NCI-H187 (cell line): ENCODE measurements at places on chromosomes 1 and 21.

- no peak for DNase-seq
Observed at GRCh38 chr1:226201029-226201593, 14.6 kb upstream of the ACBD3 start.

- DNase-seq: peak; percentile 63
Observed at GRCh38 chr1:244231572-244232315, 180.7 kb downstream of the ZBTB18 start.

DNA sequence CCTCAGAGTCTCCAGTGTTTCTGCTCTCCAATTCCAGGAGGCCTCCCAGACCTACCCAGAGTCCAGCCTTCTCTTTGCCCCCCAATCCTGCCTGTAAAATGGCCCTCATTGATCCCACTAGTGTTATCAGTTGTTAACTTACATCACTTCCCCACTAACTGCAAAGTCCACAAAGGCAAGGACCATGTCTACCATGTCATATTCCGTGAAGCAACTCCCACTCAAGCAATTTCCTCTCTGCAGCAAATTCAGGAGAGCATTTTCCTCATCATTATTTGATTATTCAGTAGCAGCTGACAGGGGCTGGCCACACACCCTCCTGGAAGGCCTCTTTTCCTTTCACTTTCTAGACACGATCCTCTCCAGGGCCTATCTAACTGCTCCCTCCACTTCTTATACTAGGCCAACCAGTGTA, 153.5 kb downstream of the RERE start:
- DNase-seq: no peak

DNA sequence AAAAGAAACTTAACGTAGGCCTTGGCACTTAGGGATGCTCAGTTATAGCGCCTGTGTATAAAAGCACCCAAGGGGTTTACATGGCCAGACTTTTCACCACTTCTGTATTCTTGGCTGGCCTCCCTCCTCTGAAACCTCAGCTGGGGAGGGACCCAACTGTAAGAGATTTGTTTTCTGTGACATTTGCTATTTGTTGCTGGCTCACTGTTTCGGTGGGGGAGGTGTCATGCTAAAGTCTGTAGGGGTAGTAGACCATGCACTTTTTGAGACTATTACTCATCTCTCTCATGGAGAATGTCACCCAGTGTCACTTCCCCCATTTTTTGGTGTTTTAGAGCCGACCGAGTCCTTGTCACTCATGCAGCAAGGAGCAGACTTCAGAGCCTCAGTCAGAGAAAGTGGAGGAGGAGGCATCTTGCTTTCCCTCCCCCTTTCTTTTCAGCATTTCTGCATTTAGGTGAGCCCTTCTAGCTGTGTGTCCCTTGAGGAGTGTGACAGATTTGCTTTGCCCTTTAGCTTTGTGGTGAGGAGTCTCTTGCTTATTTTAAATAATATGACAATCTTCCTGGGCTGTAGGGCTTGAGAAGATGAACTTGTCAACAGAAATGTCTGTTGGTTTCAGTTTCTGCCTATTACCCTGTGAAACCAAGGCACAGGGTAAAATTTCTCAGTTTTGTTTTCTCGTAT, 160.1 kb downstream of the FASLG start:
- no peak for DNase-seq

- DNase-seq: no peak
Observed at GRCh38 chr1:95948023-95948422, 714.0 kb downstream of the RWDD3 start.

GRCh38 chr1:118116909-118117308, 68.1 kb downstream of the SPAG17 start:
- no peak for DNase-seq

DNA sequence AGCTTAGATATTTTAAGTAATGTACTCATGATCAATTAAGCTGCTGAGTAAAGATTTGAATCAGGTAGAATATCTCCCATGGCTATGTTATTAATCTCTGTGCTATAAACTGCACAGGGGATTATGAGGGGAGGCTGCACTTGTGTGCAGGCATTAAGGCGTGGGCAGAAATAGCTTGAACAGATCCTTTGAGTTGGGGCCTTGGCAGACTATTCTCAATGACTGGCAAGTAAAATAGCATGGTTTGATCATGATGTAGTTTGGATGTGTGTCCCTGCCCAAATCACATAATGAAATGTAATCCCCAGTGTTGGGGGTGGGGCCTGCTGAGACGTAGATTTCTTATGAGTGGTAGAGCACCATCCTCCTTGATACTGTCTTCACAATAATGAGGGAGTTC, 220.3 kb downstream of the PLPP3 start:
- no peak for DNase-seq

DNA sequence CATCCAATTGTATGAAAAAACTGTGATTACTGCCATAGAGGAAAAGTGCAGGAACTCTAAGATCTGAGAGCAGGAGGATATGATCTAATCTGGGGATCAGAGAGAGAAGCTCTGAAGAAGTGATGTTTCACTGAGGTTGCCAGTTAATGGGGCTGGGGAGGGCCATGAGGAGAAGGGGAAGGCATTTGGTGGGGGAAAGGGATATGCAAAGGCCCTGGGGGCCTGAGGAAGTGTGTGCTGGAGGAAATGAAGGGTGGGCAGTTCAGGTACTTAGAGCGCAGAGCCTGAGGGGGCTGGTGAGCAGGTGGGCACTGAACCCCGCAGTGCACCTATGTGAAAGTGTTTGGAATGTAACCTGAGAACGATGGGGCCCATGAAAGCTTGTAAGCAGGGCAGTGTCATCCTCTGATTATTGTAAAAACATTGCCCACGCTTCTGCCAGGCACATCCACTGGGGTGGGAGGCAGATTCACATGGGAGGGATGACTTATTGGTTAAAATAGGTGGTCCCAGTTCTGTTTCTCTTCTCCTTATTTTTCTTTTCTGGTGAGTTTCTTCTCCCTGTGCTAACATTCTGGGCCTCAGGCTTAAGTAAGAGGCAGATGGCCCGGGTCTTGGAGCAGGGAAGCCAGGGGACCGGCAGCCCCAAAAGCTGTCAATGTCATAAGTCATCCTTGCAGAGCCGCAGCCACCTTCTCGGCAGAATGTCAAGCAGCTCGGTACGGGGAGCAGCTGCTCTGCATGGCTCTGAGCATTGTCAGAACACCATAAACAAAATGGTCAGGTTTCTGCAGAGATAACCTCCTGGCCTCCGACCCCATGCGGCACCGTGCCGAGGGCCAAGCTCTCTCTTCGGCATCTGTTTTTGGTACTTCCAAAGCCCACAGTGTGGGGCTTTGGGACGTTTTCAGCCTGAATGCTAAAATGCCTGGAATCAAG, 492.0 kb upstream of the VAMP3 start:
- DNase-seq: no peak

DNA sequence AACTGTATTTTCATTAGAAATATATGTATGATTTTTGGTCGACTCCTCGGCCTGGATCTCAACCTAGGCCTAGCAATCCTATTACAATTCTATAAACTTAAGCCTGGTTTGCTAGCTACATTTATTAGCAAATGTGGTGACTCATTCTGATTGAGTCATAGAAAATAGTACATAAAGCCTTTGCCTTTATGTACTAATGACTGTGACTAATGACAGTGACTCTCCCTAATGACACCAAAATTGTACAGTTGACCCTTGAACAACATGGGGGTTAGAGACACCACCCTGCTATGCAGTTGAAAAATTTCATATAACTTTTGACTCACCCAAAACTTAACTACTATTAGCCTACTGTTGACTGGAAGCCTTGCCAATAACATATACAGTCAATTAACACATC, 78.9 kb downstream of the CLEC20A start:
- DNase-seq: no peak

DNA sequence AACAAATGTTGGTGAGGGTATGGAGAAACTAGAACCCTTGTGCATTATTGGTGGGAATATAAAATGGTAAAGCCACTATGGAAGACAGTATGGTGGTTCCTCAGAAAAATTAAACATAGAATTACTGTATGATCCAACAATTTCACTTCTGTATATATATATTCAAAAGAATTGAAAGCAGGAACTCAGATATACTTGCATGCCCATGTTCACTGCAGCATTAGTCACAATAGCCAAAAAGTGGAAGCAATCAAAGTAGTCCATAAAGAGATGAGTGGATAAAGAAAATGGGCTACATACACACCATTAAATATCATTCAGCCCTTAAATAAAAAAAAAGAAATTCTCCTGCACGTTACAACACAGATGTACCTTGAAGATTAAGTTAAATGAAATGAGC, 34.1 kb downstream of the ABL2 start:
- no peak for DNase-seq

DNA sequence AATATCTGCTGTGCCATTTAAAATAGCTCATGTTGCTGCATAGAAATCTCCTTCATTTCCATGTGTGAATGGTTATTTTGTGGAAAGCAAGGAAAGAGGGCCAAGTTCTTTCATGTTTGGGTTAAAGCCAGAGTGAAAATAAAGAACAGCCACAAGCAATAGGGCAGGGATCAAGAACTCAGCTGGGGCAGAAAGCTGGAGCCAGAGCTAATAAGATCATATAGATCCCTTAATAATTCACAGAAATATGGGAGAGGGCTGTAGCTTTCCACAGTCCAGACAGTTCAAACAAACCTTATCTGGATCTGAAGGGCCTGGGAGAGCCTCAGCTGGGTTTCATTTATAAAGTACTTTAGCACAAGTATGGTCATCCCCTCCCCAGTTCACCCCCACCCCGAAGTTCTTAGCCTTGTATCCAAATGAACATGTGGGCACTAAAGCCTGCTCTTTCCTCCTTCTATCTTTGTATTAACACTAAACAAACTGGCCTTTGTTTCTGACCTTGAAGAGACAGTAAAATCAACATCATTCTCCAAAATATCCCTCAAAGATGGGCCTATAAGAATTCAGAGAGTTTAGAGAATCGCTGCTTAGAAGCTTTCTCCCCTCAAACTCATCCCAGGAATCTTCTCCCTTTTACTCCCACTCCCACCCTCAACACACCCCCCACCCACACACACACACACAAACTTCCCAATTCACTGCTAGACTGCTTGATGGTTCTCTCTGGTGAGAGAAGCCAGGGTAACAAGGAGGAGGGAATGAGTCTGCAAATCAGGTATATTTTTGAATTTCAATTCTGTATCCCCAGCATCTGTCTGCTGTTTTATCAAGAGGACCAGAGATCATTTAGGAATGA, 41.7 kb downstream of the UTP25 start:
- no peak for DNase-seq

- DNase-seq: no peak
Observed at GRCh38 chr1:79969886-79970285, 963.4 kb upstream of the ADGRL4 start.

GRCh38 chr1:201702936-201703335, 126.0 kb upstream of the IPO9 start:
- DNase-seq: peak; percentile 90

GRCh38 chr21:46128106-46128932, 27.1 kb downstream of the FTCD start:
- no peak for DNase-seq

DNA sequence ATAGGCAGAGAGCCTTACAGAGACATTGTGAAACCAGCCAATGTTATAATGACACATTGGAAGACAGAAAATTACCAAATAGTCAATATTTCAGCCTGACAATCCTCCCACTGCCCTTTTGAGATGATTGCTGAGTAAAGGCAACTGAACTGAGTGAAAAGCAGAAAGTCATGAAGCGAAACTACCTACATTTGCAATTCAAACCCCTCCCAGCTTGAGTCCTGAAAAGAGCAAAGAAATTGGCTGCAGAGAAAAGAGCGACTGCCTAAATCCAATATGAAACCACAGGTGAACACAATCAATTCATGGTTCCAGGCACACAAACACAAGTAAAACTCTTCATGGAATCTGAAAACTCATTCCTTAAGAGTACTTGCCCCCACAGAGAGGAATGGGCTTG, 143.4 kb upstream of the CHRM3 start:
- DNase-seq: no peak

DNA sequence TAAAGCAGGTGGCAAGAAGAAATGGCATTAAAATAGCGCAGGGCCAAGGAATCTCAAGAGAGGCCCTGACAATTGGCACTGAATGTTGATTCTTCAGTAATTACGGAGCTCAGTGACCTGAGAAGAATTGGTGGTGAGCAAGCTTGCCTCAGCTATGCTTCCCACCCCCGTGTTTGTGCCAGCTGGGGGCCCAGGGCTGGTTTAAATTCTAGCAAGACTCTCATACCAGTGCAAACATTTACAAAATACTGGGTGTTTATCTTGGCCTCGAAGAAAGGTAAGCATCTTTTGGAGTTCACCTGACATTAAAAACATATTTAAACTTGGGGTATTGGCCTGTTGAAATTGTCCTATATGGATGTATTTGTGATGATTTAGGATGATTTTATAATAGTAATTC, 296.7 kb upstream of the USP25 start:
- DNase-seq: no peak

GRCh38 chr1:85201340-85202091, 700 bp upstream of the SYDE2 start:
- peak; percentile 12 for DNase-seq

DNA sequence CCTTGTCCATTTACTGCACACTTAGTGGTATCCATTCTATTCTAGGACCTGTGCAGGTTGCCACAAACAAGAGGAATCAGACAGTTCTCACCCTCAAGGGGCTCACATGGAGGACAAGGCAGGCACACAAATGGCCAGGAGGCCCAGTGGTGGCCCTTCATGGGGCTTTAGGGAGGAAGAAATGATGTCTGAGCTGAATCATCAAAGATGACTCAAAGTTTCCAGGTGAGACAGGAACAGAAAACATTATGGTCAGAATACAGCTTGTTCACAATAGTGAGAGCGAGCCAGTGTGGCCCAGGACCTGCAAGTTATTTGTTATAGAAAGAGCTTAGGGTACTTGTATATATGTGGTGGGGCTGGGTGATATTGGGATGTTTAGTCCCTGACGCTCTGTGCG, 26.4 kb downstream of the SHISAL2A start:
- DNase-seq: no peak

- DNase-seq: no peak
Observed at GRCh38 chr21:29669416-29669815, 270.4 kb downstream of the GRIK1 start.

DNA sequence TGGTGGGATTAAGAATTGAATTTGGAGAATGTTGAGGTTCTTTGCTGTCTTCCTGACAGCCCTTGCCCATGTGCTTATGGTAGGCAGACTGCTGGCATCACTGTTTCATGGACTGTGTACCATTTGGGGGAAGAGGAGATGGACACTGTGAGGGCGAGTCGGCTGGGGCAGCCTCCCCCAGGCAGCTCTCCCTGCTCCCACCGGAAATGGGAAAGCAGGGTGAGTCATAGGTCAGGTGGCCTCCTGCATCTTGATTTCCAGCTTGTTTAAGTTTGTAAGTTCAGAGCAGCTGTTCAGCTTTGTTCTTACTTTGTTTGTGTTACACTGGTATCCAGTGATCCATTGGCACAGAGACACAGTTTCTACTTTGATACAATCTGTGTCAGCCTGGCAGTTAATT, 87.2 kb upstream of the CNIH3 start:
- no peak for DNase-seq

- DNase-seq: no peak
Observed at GRCh38 chr1:101741910-101742309, 254.8 kb downstream of the OLFM3 start.

DNA sequence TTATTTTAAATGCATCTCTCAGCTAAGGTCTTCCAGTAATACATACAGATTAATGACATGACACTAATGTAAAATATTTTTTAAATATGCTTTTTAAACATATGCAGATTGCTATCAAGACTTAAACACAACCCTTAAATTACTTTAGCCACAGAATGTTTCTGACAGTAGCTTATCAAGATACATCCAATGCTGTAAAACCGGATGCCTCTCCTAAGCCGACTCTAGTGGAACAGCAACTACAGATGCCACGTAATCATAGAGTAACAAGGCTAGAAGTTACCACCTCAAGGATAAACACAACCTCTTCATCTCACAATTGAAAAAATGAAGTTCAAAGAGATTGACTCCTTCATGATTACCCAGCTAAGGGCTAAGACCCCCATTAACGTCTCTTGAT, 68.4 kb downstream of the ZZZ3 start:
- no peak for DNase-seq

GRCh38 chr1:153957744-153958110, 685 bp downstream of the CRTC2 start:
- DNase-seq: no peak
